ENCODE measurements at places on chromosomes 13 and 19. TPM values are rescaled to one million over a fixed set of nuclear protein-coding genes. Genes with fewer than 3 reads are reported as not detected.

The ZNF534 gene
- not detected for total RNA-seq

The TUBA3C gene
- total RNA-seq, result not detected

The CTXN1 gene
- 1.9 TPM for total RNA-seq

The EDNRB gene
- 144 TPM for total RNA-seq

The CYP4F8 gene
- total RNA-seq, result 0.14 TPM

The GNA15 gene
- under 0.01 TPM for total RNA-seq

The MBD3L2 gene
- total RNA-seq, result not detected
